Hypothalamus (tissue), 51 donors: ENCODE measurements at places on chromosomes 7 and 10.

DNA sequence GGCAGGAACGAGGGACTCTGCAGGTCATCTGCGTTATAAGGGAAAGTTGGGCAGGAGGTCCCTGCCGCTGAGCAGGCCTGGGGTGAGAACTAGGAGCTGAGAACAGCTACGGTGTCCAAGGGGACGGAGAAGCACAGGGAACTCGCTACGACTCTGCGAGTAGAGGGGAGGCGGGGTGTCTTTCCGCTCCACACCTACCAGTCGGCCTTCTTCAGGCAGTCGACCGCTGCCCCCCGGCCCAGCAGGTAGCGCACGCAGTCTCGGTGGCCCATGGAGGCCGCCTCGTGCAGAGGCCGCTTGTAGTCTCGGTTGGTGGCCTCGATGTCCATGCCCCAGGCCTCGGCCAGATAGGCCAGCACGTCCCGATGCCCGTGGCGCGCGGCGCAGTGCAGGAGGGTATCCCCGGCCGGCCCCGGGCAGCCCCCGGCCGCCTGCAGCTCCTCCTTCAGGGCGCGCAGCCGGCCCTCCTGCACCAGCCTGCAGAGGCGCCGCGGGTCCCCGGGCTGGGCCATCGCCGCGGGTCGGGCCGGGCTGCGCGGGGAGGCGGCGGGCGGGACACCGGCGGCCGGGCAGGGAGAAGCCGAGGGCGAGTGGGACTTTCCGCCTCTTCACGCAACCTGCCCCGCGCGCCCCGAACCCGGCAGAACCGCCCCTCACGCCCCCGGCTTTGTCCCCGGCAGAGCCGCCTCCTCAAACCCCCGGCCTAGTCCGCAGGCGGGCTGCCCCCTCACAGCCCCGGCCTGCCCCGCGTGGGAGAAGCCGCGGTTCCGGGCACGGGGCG is 660 bp downstream of the ANKRD16 start:
- DNase-seq = no peak

- DNase-seq = no peak
These were observed 264.7 kb upstream of the AKR1E2 start for GRCh38 chr10:4561296-4561695.

GRCh38 chr7:79458796-79459195 is 5.3 kb upstream of the MAGI2 start:
- DNase-seq = no peak

DNA sequence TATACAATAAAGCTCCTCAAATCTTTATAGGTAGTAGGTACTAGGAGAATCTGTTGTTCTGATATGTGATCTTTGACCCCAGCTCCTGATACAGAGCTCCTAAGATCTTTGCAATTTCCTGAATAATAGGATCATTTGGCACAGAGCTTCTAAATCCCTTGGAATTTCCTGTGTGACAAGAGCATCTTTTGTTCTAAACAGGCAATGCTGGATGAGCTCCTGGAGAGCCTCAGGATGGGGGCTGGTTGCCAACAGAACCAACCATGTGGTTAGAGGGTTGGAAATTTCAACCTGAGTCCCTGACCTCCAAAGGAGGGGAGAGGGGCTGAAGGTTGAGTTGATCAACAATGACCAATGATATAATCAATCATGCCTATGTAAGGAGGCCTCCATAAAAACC is 629.0 kb downstream of the CCSER2 start:
- DNase-seq = no peak

DNA sequence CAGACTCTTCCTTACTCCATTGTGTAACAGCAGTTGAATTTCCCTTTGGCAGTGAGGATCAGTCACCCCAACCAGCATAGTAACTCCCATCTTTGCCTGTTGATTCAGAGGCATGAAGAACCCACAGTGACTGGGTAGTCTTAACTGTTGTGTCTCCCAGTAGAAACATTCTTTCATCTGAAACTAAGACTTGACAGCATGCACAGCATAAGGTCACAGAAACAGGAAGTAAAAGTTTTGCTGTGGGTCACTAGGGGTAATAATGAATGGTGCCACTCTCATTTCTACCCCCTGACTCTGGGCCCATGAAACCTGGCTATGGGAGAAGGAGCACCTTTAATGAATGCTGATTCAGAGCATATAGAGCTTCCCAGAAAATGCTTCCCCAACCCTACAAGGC is 8.3 kb upstream of the FRMPD2 start:
- DNase-seq = no peak

- DNase-seq = no peak
These were observed 293.0 kb upstream of the AKR1E2 start for GRCh38 chr10:4532976-4533375.

DNA sequence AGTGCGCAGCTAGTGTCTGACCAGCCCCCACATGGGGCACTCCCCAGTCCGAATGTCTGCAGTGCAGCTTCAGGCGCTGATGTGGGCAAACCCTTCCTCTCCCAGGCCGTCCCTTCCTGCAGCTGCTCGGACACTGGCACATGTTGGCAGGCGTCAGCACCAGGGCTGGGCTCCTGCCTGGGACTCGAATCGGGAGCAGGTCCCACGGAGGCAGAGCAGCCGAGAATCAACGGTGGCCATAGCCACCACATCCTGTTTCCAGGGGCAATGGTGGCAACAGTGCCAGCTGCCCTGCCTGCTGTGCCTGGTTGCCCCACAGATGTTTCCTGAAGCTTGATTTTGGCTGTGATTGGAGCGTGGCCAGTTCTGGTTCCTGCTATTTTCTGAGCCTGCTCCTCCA is 65.8 kb downstream of the MGMT start:
- no peak for DNase-seq

DNA sequence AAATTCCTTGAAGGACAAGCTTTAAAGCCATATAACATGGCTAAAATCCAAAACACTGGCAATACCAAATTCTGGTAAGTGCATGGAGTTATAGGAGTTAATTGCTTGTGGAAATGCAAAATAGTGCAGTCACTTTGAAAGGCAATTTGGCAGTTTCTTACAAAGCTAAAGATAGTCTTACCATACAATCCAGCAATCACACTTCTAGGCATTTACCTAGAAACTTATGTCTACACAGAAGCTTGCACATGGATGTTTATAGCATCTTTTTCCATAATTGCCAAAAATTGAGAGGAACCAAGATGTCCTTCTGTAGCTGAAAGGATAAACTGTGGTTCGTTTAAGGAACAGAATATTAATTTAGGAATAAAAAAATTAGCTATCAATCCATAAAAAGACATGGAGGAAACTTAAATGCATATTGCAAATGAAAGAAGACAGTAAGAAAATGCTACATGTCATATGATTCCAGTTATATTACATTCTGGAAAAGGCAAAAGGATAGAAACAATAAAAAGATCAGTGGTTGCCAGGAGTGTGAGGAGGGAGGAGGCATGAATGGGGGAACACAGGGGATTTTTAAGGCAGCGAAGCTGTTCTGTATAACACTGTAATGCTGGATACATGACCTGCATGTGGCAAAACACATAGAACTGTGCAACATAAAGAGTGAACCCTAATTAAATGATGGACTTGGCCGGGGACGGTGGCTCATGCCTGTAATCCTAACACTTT is 51.9 kb downstream of the GNAT3 start:
- no peak for DNase-seq

- DNase-seq = no peak
These were observed 264.6 kb downstream of the DGKB start for GRCh38 chr7:14637968-14638367.

- DNase-seq = no peak
These were observed 539.2 kb upstream of the POT1 start for GRCh38 chr7:125468855-125469174.

DNA sequence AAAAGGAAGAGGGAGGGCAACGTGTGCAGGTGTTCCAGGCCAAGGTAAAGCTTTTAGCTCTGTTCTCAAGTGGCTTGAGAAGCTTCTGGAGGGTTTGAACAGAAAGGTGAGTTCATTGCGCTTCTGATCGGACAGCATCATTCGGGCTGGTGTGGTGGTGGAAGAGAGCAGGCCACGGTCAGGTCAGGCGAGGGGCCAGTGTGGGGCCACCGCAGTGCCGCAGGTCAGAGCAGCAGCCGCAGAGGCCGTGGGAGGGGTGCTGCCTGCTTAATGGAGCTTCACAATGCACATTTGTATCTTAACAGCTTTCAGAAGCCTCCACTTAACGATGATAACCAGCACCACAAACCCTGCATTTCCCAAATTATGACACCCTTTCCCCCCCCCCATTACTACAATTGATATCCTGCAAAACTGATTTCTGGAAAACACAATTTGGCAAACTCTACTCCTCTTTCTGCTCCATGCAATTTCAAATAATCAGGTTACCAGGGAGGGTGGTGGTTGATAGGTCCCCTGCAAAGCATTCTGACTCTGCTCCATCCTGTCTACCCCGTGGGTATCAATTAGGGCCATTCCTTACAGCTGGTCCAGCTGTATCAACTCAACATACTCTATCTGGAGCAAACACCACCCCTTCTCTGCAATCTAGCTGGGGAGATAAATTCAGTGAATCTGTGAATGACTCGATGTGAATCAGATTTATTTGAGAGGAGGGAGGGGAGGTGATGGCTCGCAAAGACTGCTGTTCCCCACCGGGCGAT is 162.9 kb downstream of the ACTR3B start:
- DNase-seq = no peak

DNA sequence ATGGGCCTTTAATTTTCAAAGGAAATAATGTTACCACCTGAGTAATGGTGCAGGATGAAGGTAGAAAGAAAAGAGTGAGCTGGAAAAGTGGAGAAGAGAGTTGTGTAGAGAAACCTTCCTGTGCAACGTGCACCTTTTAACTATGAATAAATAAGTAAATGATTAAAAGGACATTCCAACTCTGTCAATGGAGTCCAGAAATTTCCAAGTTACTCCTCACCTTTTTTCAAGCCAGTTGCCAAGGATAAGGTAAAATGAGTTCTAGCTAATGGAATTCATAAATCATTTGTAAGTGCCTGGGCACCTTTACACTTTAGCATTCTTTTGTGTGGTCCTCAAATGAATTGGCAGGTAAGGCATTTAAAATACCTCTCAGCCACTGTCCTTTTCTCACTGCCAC is 549.4 kb upstream of the NRP1 start:
- no peak for DNase-seq

DNA sequence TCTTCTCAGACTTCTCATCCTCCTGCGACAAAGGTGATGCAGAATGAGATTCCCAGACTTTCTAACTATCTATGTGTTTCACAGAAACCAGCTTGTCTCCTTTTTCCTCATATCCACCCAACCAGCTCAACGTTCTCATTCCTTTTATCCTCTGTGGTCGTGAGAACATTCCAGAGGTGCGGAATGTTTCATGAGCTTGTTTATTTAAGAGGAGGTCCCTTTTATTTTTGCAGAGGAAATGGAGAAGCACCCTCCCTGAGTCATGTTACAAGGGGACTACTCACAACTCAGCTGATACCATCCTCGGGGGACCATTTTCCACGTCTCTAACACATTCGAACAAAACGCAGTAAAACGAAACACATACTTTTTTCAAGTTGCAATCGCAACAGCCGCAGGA is 93.2 kb downstream of the ZRANB1 start:
- DNase-seq = no peak

- no peak for DNase-seq
These were observed 331.1 kb downstream of the CALN1 start for GRCh38 chr7:72080865-72081510.

DNA sequence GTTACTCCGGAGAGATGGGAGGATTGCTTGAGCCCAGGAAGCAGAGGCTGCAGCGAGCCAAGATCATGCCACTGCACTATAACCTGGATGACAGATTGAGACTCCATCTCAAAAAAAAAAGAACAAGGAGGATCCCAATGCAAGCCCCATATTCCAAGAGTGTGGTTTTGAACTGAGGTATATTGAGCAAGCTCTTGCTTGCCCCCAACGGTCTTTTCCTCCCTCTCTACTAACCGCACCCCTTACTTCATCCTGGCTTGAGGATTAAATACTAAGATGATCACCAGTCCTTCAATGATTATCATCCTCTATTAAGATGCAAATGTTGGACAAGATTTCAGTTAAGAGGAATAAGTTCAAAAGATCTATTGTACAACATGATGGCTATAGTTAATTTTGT is 12.5 kb upstream of the SRGN start:
- no peak for DNase-seq

- no peak for DNase-seq
These were observed 65.6 kb upstream of the ADO start for GRCh38 chr10:62738916-62739315.

DNA sequence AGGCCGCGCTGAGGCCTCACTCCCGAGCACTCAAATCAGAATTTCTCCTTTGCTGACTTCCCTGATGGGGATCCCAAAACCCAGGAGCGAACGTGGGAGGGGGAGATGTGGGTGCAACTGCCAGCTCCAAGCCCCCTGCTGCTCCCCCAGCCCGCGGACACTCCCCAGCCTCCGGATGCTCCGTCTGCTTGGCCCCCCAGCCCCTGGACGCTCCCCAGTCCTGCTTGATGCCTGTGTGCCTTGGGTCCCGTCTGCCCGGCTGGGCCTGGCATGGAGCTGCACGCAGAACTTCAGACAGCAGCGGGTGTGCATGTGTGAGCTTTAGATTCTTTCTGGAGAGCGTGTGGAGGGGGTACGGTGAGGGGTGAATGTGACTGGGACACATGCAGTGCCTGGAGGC is 4.7 kb upstream of the SHH start:
- no peak for DNase-seq

GRCh38 chr10:18397906-18398305 is 253.5 kb downstream of the NSUN6 start:
- no peak for DNase-seq

- DNase-seq = no peak
These were observed 14.7 kb upstream of the TMEM236 start for GRCh38 chr10:17737027-17737965.

- DNase-seq = no peak
These were observed 108.9 kb upstream of the MEOX2 start for GRCh38 chr7:15795393-15795792.

GRCh38 chr7:42151309-42151708 is 85.7 kb downstream of the GLI3 start:
- no peak for DNase-seq

- DNase-seq = no peak
These were observed 148.0 kb upstream of the ANK3 start for GRCh38 chr10:60537697-60538096.

DNA sequence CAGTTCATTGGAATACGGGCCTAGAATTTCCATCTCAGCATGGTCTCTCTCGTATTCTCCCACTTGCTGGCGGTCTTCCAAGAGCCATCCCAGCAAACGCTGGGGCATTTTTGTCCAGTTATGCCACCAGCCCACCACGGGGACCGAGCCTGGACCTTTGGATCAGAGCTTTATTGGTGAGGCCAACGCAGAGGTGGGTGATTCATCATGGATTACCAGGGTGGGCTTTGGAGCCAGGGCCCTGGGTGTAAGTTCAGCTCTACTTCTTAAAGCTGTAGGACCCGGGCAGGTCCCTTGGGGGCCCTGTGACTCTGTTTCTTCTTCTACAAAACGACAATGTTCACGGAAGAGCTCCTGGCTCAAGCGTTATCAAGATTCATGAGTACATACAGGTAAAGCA is 22.7 kb upstream of the PITRM1 start:
- no peak for DNase-seq
